Bone marrow (tissue), 2 donors: ENCODE measurements at places on chromosomes 4 and X.

DNA sequence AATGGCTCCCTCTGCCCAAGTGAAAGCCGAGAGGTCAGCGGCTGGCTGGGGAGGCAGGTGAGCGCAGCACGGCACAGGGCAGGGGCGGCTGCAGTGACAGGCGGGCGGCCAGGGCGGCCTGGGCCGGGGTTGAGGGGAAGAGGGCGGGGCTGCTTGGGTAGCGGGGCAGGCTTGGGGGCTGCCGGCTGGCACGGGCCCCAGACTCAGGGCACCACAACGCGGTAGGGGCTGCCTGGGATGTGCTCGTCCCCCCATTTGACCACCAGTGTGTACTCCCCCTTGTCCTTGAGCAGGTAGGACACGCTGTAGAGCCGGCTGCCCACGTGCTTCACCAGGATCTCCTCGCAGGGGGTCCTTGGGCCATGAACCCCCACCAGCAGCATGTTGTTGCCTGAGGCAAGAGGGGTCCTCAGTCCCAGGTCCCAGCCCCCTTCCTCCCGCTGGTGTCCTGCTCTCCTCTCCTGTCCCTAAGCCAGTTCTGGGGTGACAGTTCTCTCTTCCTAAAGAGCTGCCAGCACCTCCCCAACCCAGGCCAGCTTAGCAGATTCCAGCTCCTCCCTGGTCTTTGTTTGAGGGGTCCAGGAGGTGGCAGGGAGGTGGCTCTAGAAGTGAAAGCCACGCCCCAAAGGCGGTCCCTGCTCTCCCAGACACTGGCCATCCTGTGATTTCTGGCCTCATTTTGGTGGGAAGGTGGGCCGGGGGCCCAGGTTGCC is 25.6 kb downstream of the FLNA start:
- DNase-seq, result no peak

DNA sequence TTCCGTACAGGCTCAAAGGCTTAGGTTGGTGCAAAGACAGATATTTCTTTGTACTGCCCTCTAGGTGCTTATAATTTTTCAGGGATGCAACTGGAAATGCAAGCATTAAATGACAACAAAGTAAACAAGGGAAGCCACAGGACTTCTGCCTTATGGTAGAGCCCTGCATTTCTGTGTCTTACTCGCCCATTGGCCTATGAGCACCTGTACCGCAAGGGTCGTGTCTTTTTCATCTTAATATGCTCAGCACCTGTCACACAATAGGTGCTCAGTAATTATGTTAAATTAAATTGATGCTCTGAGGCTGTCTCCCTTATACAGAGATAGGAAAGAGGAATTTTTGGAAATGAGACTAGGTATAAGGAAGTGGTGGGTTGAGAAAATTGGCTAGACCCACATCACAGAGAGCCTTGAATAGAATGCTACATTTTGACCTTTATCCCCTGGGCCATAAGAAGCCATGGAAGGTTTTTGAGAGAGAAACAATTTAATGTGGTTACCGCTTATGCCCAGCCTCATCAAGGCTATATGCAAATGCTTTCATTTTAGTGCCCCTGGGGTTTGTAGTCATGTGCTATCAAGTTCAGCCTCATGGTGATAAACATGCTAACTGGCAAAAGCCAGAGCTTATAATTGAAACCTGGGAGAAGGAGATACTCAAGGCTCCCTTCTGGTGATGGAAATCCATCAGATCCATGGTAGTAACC is 16.3 kb downstream of the VSIG4 start:
- DNase-seq, result no peak

GRCh38 chrX:134570899-134571298 is 87.4 kb downstream of the PLAC1 start:
- no peak for DNase-seq

DNA sequence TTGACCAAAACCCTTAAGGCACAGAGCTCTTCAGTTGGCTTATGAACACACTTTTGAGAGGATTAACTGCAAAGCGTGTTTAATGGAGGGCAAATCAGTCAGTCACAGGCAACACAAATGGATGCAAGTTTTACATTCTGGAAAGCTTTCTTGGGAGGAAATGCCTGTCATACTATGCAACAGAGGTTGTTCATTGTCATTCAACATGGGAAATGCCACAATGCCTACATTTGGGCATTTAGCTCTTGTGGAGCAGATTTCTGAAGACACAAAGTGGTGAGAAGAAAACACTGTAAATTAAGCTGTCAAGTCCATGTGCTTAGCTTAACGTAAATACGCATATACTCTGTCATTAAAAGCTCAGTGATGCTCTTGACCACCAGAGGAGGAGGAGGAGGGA is 41.1 kb downstream of the CBLL2 start:
- no peak for DNase-seq

DNA sequence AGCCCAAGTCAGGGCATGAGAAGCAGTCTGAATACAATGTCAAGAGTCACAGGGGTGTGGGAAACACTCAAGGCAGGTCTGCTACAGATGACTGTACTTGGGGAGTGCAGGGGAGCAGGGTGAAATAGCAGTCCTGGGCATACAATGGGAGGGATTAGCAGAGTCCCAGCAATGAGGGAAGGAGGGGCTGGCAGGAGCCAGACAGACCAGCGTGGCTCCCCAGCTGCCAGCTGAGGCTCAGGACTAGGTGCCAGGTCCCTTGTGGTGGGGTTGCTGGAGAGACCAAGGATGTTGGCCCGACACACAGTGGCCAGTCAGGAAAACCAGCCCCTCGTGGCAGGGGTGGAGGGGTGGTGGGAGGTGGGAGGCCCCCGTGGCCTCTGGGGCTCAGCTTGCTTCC is 86.6 kb downstream of the RTL5 start:
- DNase-seq, result no peak

DNA sequence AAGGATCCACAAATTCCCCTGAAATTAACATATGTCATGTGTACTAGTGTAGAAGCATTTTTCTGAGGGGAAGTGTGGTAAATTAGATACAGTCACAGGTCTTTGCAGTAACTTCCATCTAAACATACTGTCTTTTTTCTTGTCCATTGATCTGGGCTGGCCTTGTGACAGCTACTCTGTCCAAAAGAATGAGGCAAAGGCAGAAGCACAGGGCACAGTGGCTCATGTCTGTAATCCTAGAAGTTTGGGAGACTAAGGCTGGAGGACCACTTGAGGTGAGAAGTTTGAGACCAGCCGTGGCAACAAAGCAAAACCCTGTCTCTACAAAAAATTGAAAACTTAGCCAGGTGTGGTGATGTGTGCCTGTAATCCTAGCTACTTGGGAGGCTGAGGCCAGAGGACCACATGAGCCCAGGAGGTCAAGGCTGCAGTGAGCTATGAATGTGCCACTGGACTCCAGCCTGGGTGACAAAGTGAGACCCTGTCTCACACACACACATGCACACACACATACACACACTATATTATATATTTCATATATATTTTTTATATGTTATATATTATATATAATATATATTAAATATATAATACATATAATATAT is 47.6 kb downstream of the HAND2 start:
- DNase-seq, result no peak

DNA sequence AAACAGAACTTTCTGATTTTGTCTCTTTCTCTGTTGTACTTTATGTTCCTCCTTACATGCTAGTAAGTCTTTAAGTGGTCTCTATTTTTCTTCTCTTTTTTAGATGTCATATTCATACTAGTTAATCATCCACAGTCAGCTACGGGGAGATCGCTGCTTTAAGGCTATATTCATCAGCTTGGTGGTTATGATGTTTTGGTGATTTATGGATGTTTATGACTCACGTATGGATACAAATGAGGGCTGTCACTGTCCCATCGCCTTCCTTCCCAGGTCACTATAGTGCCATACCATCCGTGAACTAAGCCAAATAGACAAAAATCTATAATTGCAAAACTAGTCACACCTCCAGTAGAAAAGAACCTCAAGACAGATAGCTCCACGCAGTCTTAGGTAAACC is 296.8 kb upstream of the AADAT start:
- DNase-seq, result no peak

GRCh38 chrX:100379388-100379986 is 30.6 kb downstream of the PCDH19 start:
- DNase-seq, result no peak

GRCh38 chrX:150044556-150044955 is 106.3 kb upstream of the EOLA2 start:
- DNase-seq, result no peak

DNA sequence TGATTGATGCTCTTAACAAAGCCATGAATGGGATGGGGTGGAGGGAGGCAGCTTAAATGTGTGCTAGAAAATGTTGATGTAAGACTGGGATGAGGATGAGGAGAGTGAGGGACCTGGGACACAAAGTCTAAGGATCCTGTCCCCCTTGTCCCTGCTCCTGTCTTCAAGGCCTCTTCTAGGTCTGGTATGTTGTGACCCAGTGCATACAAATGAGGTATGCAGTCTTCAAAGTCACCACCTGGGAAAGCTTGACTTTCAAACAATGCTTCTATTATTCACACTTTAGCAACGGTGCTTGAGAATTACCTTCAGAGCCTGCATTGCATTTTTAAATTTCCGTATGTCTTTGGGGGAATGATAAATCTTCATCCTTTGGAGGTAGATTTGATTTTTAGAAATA is 88.4 kb upstream of the SLC34A2 start:
- no peak for DNase-seq

- no peak for DNase-seq
These were observed 52.0 kb downstream of the SEC24D start for GRCh38 chr4:118783887-118784286.

GRCh38 chrX:5458300-5458842 is 770.3 kb downstream of the NLGN4X start:
- DNase-seq, result no peak

DNA sequence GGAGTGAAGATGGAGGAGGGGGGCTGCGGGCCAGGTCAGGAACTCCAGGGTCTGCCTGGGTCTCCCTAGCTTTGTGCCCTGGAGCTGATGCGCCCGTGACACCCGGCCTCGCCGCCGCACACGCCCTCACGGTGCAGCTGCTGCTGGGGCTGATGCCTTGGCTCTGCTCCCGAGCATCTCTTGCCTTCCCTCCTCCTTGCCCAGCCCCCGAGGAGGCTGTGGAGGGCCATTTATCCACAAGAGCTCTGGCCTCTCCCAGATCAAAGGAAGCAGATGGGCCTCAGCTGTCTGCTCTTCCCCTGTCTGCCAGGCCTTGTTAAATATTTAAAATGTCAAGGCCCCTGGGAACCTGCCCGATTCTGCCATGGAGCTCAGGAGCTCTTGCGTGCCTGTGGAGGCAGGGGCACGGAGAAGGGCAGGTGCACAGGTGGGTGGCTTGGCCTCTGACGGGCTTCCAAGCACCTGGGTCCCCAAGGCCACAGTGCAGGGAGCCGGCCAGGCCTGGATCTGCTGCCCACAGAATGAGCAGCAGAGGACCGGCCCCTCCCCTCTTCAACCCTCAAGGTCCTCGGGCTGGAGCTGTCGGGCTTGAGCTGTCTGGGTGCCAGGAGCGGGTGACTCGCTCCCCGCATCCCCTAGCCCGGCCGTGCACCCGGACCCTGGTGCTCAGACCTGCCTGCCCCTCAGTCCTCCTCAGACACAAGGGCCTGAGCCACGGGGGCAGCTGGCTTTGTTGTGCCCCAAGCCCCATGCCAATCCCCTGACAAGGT is 20.3 kb downstream of the ATP2B3 start:
- DNase-seq, result no peak

- no peak for DNase-seq
These were observed 202.2 kb upstream of the CXorf66 start for GRCh38 chrX:140167551-140167950.

GRCh38 chr4:78512357-78512920 is 39.1 kb upstream of the ANXA3 start:
- no peak for DNase-seq

DNA sequence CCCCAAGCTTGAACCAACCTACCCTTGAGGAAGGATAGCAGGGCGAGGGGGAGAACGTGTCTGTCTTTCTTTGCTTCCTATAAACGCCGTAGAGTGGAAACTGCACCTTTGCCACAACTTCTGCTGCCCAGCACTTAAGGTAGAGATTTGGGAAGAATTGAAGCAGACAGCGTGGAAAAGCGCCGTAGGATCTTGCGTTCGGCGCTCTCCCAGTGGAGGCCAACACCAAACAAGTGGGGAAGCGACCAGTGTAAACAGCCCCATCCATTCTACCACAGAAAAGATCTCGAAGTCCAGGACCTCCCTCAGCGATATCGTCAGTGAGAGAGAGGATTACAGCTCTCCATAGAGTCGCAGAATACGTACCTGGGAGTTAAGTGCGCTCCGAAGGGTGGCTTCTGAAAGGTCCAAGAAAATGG is 3.9 kb upstream of the NKX6-1 start:
- DNase-seq, result no peak

DNA sequence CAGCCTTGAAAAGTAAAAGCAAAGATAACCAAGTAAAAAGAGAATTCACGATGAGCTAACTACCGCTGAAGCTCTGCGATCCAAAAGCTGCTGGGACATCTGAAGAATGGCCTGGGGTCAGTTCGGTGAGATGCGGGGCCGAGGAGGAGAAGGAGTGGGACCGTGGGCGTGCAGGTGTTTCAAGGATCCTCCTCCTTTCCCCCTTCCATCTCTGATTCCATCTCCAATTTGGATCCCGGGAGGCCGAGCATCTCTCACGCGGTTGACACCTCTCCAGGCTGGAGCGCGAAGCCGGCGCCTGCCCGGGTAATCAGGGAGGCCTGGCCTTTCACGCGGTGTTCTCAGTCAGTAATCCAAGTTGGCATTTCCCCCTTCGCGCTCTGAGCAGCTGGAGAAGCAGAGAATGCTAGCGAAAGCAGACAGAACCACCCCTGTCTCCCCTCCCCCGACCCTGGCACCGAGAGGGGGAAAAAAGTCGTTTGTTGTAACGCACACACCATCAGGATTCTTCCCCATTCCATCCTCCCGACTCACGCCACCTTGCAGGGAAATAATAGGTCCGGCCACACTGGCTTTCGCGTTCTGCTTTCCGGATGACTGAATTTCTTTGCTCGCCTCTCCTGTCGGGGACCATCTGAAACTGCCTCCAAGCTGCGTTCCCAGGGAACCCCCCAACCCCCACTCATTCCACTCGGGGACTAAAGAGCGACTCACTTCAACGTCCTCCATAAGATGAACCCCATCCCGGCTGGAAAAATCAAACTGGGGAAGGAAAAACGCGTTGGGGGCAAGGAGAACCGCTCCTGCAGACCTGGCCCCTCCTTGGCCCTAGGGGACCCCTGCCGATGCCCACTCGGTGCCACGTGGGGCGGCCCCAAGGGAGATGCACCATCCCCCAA is 6.5 kb downstream of the NEUROG2 start:
- no peak for DNase-seq

GRCh38 chr4:173185847-173186510 is 17.4 kb downstream of the GALNT7 start:
- DNase-seq, result no peak

- DNase-seq, result no peak
These were observed 80.0 kb downstream of the FAT1 start for GRCh38 chr4:186643501-186644310.

GRCh38 chrX:43741843-43742573 is 85.9 kb downstream of the MAOA start:
- DNase-seq, result no peak

GRCh38 chrX:33053001-33053400 is 158.3 kb downstream of the DMD start:
- DNase-seq, result no peak

- DNase-seq, result no peak
These were observed 182.9 kb downstream of the C4orf33 start for GRCh38 chr4:129278868-129279267.

DNA sequence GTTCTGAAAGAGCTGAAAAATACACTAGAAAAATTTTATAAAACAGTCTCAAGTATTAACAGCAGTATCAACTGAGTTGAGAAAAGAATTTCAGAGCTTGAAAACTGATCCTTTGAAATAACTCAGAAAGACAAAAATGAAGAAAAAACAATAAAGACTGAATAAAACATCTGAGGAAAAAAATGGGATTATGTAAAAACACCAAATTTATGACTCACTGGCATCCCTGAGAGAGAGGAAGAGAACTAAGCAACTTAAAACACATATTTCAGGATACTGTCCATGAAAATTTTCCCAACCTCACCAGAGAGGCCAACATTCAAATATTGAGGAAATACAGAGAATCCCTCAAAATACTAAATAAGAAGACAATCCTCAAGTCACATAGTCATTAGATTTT is 22.9 kb downstream of the PABPC4L start:
- no peak for DNase-seq
